ENCODE measurements at places on chromosomes 5 and 9. TPM values are rescaled to one million over a fixed set of nuclear protein-coding genes. Genes with fewer than 3 reads are reported as not detected.

DNA sequence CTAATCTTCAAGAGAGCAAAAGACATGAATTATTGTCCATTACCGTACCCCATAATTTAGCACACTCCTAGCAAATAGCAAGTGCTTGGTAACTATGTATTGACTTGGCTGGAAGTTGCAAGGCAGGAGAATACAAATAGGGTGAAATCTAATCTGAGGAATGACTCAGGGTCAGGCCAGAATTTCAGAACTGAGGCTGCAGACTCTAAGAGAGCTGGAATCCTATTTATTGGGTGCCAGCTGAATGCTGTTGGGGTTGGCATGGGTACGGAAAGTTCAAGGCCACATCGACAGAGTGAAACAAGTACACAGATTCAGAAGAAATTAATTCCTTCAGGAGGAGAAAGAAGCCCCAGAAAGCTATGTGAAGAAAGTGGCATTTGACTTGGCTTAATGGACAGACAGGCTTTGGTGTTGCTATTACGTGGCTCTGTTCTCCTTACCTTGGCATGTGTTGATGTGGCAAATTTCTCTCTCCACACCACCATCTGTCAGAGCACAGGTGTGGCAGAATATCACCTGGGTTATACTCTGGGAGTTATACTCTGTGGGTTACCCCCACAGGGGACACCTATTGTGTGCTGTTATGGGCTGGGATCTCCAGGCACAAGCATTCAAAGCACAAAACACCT is 20.9 kb upstream of the ASTN2 start:
- DNase-seq, result no peak

- no peak for DNase-seq
Observed at GRCh38 chr9:107863396-107863795, 373.8 kb upstream of the KLF4 start.

GRCh38 chr9:94745806-94746540 is 19.5 kb downstream of the AOPEP start:
- no peak for DNase-seq

DNA sequence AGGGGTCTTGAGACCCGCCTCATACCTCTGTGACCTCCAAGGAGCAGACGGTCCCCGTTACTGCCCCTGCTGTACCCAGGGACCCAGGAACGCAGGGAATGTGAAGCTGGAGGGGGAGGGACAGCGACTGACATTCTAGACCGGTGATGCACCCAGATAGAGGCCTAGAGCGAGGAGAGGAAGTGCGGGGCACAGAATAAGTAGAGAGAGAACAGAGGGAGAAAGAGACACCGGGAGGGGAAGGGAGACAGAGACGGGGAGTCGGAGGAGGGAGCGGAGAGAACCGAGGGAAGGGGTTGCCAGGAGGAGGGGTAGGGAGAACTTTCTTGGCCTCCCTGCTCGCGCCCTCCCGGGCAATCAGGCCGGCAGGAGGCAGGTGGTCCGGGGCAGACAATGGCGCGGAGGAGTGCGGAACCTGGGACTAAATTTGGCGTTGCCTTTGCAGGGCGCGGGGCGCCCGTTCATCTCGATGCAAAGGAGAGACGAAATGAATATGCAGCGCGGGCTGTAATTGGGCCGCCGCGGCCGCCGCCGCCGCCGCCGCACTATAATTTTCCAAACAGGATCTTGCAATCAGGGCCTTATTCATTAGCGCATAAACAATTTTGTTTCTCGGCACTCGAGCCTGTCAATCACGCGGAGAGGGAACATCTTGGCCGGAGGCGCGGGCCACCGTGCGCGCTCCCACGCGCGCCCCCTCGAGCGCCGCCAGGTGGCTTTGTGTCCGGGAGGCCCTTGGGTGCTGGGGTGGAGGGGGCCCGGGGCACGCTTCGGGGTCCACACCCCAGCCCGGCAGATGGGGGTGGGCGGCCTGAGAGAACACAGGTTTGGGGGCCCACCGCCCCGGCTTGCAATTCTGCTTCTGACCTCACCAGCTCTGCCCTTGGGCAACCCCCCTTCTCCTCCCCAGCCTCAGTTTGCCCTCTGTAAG is 33.0 kb downstream of the NDUFA8 start:
- DNase-seq, result no peak

- DNase-seq, result no peak
Observed at GRCh38 chr5:176633598-176633997, 3.1 kb downstream of the EIF4E1B start.

- DNase-seq, result no peak
Observed at GRCh38 chr5:142324136-142324870, 518 bp downstream of the SPRY4 start.

DNA sequence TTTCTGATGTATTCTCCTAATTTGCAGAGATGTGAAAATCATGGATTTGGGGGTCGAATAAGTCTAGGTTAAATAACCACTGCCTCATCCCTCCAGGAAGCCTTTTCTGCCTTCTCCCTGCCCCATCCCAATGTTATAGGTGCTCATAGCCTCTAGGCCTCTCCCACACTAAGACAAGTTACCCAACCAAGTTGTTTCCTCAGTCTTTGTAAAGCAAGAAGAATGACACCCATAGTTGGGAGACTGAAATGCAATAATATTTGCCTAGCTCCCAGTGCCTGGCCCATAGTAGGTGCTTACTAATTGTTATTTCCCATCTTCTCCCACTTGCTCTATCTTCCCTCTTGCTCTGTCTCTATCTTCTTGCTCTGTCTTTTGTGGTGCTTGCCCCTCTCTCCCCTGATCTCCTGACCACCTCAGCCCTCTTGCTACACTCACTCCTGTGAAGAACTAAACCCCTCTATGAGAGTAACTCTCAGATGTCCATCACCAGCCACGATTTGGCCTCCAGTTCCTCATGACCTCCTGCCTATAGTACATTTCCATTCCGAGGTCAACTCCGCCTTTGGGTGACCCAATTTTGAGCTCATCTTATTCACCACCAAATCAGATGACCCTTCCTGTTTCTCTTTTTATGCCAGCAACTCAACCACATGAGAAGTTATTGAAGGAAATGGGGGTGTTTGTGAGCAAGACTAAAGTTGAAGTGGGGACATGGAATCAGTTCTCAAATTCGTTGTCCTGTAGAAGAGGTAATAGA is 7.0 kb downstream of the AFAP1L1 start:
- DNase-seq, result no peak

- no peak for DNase-seq
Observed at GRCh38 chr5:111863801-111864200, 106.8 kb upstream of the NREP start.

DNA sequence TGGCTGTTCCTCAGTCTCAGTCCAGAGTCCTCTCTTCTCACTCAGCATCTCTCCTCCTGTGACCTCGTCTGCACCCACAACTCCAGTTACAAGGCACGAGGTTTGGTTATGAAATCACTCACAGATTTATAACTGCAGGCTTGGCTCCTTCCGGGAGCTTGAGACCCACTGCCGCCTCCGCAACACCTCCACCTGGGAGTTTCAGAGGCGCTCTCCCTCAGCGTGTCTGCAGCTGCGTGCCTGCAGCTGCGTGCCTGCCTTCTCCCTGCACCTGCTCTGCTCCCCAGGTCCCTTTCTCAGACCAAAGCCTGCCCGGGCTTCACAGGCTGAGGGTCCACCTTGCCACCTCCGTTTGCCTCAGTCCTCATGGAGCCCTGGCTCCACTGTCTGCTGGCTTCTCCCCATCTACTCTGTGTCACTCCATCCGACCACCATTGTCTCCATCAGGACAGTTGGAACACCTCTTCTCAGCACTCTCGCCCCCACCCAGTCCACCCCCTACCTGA is 51.5 kb downstream of the HRH2 start:
- no peak for DNase-seq

DNA sequence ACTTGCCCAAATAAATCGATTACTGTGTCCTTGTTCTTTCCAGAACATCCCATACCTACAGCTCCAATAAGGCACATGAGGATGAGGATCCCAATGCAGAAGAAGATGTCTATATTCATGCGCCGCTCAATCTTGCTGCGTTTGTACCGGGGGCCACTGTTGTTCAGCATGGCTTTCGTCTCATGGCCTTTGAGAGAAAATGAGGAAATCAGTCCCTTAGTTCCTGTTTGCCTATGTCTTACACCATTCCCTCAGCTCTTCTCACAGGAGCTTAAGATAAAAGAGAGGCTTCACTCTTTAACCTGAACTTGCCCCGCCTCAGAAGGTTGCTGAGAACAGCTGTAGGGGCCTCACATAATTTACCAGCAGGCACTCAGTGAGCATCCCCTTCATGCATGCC is 211.6 kb downstream of the ATP10B start:
- DNase-seq, result no peak

GRCh38 chr5:56328753-56329560 is 95.8 kb upstream of the ANKRD55 start:
- no peak for DNase-seq

DNA sequence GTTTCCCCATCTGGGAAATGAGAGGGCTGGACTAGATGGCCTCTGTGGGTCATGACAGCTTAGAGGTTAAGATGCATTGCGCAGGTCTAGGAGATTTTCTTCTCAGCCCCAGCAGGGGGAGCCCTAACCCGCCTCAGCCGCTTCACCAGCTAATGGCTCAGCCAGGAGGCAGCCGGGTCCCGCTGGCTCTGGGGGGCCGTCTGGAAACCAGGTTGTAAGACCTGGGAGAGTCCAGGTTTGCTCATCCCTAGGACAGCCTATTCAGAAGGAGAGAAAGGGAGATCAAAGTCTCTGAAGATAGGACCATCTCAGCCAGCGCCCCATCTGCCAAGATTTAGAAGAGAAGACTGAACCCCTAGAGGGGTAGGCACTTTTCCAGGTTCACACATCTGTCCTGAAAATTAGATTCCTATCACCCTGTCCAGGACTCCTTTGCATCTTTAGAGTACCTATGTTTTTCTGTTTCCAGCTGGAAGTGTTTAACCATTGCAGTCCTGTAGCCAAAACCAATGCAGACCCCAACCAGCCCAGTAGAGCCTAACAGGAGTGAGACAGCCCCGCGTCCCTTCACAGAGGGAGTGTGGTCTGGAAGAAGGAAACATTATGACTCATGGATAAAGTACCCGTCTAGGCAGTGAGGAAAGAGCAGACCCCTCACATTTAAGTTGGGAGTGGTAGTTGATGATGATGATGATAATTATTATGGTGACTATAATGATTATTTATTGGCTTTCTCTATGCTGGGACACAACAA is 27.5 kb downstream of the SPARC start:
- DNase-seq, result peak; percentile 88

- DNase-seq, result no peak
Observed at GRCh38 chr5:176481711-176482110, 33.5 kb downstream of the FAF2 start.

GRCh38 chr5:106587-106986 is 14.6 kb downstream of the PLEKHG4B start:
- no peak for DNase-seq

DNA sequence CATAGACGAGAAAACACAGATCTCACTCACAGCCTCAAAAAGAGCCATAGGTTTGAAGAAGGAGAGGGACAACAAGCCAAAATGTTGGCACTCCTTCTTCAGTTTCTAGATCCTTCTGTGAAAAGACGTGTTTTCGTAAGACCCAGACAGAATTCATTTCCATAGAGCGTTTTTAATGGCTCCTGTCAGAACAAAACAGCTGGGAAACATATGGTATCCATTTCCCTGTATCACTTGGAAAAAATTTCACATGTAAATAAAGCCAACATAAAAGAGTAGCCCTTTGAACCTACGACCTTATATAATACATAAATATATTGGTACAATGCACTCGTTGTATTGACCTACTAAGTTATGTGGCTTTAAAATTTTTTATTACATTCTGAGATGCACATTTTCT is 108.1 kb downstream of the SNCAIP start:
- no peak for DNase-seq

GRCh38 chr9:107597743-107598217 is 108.2 kb upstream of the KLF4 start:
- no peak for DNase-seq

DNA sequence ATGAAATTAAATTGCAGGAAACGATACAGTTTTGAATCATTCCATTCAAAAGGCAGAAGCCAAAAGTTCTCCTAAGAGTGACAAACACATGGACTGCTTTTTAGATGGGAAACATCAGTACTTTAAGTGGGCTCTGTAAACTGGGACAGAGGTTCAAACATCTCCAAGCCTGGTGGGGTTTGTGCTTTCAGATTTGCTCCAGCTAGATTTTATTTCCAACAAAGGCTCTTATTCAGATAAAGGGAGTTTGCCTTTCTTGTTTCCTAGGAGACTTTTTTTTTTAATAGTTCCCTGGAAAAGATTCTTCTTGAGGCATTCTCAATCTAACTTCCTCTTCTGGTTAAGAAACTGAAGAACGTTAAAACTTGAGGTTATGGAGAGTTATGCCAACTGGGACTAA is 277.6 kb downstream of the TMEM38B start:
- no peak for DNase-seq

DNA sequence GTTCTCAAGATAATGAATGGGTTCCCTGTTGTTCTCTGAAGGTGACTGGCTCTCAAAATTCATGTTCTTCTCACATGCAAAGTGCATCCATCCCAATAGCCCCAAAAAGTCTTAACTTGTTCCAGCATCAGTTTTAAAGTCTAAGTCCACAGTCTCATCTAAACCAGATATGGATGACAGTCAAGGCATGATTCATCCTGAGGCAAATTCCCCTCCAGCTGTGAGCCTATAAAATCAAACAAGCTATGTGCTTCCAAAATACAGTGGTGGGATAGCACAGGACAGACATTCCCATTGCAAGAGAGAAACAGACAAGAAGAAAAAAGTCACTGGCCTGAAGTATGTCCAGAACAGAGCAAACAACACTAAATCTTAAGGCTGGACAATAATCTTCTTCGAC is 25.4 kb downstream of the FBXO10 start:
- no peak for DNase-seq

GRCh38 chr5:138339464-138339863 is 1.4 kb downstream of the FAM53C start:
- DNase-seq, result no peak

GRCh38 chr5:112293587-112293986 is 125.5 kb downstream of the EPB41L4A start:
- DNase-seq, result no peak

GRCh38 chr5:130066644-130067043 is 162.4 kb downstream of the CHSY3 start:
- DNase-seq, result no peak

DNA sequence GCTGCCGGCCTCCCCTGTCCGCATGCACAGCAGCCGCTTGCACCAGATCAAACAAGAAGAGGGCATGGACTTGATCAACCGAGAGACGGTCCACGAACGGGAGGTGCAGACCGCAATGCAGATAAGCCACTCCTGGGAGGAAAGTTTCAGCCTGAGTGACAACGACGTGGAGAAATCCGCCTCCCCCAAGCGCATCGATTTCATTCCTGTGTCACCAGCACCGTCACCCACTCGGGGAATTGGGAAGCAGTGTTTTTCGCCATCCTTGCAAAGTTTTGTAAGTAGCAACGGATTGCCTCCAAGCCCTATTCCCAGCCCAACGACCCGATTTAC is 75.3 kb downstream of the PIP5K1B start:
- DNase-seq, result no peak

Gene GALNT10
- 20.9 TPM for polyA plus RNA-seq

Gene NAIF1
- 8.1 TPM for polyA plus RNA-seq

Gene TSSK1B
- not detected for polyA plus RNA-seq

Gene PCDH1
- polyA plus RNA-seq, result 18.0 TPM

Gene SHC3
- polyA plus RNA-seq, result 0.75 TPM

Gene SPATA9
- 2.2 TPM for polyA plus RNA-seq

Gene EQTN
- not detected for polyA plus RNA-seq

Gene NUTM2G
- polyA plus RNA-seq, result 0.45 TPM

Gene COL27A1
- polyA plus RNA-seq, result 29.9 TPM

Gene TLR4
- polyA plus RNA-seq, result 6.5 TPM

Gene AFAP1L1
- polyA plus RNA-seq, result 107 TPM

Gene SLC1A1
- 1.5 TPM for polyA plus RNA-seq
